Smooth muscle cell of the pulmonary artery (primary cell): ENCODE measurements at places on chromosomes 16 and 17. TPM values are rescaled to one million over a fixed set of nuclear protein-coding genes. Genes with fewer than 3 reads are reported as not detected.

Gene C16orf96
- total RNA-seq: 0.07 TPM in 1 of 2 replicates, not detected in the other

Gene FBF1
- total RNA-seq: 12.8 and 15.9 TPM in 2 replicates

Gene CRISPLD2
- 1.2 and 38.1 TPM in 2 replicates for total RNA-seq

Gene CLDN6
- total RNA-seq: 0.13 and 0.46 TPM in 2 replicates

Gene MAFG
- 21.5 and 38.8 TPM in 2 replicates for total RNA-seq

Gene KCNH6
- not detected in 2 replicates for total RNA-seq

Gene FAM20A
- total RNA-seq: 0.17 and 8.7 TPM in 2 replicates

Gene KRTAP4-6
- total RNA-seq: not detected in 2 replicates
